A673 (cell line): ENCODE measurements at places on chromosomes 7 and 10.
A peak's percentile ranks its signal among the peaks of the same experiment; 100 is the strongest.

GRCh38 chr10:71368643-71369042, 28.1 kb upstream of the CDH23 start:
- DNase-seq, result peak; percentile 17

DNA sequence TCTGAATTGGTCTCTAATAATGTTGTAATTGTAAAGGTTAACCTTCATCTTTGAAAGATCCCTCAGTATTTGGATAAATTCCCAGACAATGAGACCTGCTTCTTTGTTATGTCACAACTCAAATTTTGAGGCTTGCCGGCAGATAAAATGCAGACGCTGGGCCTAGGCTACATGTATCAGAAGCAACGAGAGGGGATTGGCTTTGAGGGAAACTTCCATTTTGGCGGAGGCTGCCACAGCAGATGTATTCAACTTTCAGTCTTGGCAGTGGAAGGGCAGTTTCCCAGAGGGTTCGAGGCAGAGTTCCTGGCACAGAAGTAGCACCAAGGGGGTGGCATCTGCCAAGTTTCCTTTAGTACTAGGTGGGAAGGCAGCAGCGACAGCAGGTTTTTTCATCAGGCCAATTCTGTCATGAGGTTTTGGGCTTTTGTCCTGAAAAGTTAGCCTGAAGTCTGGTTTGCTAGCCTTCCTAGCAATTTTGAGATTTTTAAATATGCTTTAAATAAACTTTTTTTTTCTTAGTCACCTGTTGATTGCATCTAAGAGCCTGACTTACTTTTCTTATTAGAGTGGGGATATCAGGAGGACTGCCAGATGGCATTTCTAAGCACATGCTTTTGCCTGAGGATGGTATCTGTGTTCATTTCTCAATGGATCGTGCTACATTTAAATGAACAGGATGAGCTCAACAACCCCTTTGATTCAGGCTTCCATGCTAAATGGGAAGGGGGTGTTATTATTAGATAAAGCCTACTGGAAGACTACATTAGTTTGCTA, 89.5 kb upstream of the FAM3C start:
- DNase-seq, result no peak

- DNase-seq, result no peak
These were observed 43.8 kb downstream of the PDE6C start for GRCh38 chr10:93656155-93656554.

GRCh38 chr7:97513326-97513725, 218.6 kb upstream of the TAC1 start:
- no peak for DNase-seq

- DNase-seq, result no peak
These were observed 65.4 kb upstream of the SEM1 start for GRCh38 chr7:96775046-96775445.

DNA sequence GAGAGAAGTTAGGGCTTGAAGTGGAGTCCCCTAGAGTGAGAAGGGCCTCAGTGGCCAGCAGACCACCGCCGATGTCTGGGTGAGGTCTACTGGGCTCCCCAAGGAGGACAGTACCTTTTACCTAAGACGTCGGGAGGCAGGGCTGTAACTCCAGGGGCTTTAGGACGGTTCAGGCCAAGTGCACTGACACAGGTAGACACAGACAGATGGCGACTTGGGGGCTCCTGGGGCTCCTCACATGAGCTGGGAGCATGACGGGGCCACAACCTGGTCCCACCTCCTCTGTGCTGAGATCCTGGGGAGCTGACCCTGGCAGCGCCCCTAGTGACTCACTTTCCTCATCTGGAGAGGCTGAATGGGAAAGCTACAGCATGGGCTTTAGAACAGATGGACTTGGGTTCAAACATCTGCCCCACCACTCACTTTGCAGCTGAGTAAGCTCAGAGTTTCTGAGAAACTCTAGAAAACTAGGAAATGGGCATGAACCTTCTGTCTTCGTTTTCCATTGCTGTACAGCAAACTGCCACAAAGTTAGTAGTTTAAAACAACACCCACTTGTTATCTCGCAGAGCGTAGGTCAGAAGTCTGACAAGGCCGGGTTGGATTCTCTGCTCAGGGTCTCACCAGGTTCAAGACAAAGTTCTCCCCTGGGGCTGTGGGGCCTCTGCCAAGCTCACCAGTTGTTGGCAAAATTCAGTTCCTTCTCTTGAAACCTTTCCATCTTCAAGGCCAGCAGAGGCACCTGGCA, 4.7 kb upstream of the COMTD1 start:
- no peak for DNase-seq

- no peak for DNase-seq
These were observed 662.6 kb upstream of the IGFBP3 start for GRCh38 chr7:46583656-46584055.

DNA sequence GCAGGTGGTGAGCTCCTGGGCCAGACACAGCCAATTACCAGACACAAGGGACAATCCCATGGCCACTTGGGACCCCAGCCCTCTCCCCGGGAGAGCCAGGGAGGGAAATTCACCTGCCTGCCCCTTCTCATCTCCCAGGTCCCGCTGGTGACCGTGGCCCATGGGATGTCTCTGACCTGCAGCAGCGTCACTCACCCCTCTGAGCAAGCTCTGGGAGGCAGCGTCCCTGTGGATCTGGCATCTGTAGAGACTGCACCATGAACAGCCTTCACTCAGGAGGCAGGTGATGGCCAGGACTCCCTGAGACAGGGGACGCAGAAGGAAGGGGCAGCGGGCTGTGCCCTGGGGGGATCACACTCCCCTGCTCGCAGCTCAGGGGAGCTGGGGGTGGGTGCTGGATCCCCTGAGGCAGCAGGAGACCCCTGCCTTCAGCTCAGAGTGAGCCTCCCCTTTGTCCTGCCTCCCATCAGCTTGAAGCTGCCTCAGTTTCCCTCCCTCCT, 90.8 kb downstream of the FOXL3 start:
- DNase-seq, result no peak

GRCh38 chr7:82375129-82375528, 68.4 kb downstream of the CACNA2D1 start:
- DNase-seq, result no peak

- no peak for DNase-seq
These were observed 9.4 kb upstream of the HILPDA start for GRCh38 chr7:128446306-128446705.

DNA sequence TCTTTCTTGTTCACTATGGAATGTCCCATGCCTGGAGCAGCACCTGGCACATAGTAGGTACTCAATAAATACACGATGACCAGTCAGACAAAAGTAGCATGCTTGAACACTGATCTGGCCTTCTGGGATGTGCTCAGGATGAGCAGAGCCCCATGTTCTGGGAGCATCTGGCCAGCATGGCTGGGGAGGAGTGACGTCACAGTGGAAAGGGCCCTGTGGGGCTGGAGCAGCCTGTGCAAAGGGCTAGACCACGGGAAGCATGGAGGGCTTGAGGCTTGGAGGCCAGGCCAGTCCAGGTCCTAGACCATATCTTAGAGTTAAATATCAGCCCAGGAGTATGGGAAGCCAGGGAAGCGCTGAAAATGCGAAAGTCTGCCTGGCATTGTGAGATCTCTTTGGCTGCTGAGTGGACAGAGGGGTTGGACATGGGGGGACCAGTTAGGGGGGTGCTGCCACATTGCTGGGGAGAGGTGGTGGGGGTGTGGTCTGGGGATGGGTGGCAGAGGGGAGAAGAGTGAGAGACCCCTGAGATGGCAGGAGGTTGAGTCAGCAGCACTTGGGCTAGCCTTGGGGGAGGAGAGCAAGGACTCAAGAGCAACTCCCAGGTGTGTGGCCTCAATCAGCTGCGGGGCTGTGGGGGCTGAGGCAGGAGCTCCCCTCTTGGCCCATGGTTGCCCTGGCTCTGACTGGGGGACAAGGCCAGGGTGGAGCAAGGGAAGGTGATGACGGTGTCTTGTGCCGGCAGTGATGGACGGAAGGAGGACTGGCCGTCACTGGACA, 34.9 kb downstream of the ZCCHC24 start:
- no peak for DNase-seq

DNA sequence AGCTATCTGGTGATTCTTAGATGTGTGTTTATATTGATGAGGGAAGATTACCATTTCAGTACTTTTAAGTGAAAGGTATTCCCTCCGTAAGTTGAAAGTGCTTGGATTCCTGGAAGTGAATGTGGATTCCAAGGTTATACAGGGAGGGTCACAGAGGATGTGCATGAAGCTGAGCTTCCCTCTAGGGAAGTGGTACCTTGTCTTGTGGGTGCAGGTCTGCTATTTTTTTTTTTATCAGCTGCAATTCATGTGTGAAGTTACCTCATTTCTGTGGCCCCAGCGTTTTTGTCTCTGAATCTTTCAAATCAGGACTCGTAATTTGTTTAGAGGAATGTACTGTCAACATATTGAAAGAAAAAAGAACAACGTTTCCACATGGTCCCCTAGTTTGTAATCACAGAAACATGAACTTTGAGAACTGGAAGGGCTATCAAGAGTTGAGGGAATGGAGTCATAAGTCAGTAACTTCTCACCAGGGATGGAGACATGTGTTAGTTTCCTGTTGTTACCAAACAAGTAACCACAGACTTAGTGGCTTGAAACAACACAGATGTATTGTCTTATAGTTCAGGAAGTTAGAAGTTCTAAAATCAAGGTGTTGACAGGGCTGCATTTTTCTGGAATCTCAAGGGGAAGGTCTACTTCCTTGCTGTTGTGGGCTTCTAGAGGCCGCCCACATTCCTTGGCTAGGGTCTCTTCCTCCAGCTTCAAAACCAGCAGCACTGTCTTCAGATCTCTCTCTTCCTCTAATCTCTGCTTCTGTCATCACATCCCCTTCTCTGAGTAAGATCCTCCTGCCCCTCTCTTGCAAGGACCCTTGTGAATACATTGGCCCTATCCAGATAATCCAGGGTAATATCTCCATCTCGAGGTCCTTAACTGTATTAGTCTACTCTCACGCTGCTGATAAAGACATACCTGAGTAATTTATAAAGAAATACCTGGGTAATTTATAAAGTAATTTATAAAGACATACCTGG, 64.4 kb downstream of the RAB18 start:
- DNase-seq, result no peak

GRCh38 chr10:49644035-49644646, 30.3 kb downstream of the CHAT start:
- DNase-seq, result no peak

DNA sequence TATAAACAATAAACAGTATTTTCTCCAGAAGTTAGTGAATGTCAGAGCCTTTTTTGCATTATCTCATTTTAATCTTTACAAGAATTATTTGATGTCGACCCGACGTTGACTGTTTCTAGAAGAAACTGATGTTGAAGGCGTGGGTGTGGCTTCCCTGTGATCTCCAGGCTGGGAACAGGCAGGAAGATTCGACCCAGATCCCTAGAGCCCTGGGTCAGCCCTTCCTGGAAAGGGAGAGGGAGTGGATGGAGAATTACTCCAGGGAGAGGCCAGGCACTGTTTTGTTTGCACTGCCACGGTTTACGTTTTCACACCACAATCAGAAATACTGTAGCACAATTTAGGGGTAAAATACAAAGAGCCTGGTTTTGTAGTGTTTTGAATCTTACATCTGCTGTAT, 133.1 kb downstream of the ADARB2 start:
- no peak for DNase-seq

- no peak for DNase-seq
These were observed 18.7 kb downstream of the C10orf105 start for GRCh38 chr10:71700731-71701368.

DNA sequence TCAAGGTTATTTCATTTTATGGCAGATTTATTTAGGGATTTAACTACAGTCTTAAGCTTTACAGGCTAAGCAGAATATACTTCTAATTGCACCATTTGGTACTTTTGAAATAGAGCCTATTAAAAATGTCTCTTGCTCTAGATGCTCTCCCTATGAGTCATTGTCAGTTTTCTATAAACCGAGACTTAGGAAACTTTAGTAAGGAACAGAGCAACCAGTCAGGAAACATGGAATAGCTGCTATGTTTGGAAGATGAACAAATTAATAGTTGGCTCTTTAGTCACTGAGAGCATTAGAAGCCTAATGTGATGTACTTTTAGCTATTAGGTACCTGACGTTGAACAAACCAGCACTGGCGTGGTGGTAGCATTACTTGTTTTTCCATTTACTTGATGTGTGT, 35.3 kb downstream of the INPP5F start:
- peak; percentile 60 for DNase-seq

- no peak for DNase-seq
These were observed 31.2 kb upstream of the SH2B2 start for GRCh38 chr7:102255501-102255900.

GRCh38 chr7:100022621-100023020, 7.2 kb downstream of the ZKSCAN1 start:
- DNase-seq, result no peak

GRCh38 chr10:58963101-58963534, 213.3 kb upstream of the PHYHIPL start:
- DNase-seq, result peak; percentile 13

DNA sequence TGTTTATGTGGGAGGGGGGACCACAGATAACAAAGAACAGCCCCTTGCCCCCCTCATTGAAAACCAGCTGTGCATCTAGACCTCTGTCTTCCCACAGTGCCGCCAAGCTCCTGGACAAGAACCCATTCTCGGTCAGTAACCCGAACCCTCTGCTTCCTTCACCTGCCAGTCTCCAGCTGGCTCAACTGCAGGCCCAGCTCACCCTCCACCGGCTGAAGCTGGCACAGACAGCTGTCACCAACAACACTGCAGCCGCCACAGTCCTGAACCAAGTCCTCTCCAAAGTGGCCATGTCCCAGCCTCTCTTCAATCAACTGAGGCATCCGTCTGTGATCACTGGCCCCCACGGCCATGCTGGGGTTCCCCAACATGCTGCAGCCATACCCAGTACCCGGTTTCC, 91.0 kb upstream of the PDCD4 start:
- no peak for DNase-seq

DNA sequence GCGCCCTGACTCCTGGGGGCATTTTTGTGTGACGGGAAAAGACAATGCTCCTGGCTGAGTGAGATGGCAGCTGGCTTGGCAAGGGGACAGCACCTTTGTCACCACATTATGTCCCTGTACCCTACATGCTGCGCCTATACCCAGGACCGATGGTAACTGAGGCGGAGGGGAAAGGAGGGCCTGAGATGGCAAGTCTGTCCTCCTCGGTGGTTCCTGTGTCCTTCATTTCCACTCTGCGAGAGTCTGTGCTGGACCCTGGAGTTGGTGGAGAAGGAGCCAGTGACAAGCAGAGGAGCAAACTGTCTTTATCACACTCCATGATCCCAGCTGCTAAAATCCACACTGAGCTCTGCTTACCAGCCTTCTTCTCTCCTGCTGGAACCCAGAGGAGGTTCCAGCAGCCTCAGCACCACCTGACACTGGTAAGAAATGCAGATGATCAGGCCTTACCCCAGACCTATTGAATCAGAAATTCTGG, at the start of gene ARMS2:
Gene ARMS2, plus strand, starts transcription at position 51 of the 478 bp plus-strand sequence. Its CDS starts 75 bp downstream, at position 126.
- no peak for DNase-seq

GRCh38 chr10:48490571-48490940, 114.3 kb downstream of the ARHGAP22 start:
- DNase-seq, result no peak

DNA sequence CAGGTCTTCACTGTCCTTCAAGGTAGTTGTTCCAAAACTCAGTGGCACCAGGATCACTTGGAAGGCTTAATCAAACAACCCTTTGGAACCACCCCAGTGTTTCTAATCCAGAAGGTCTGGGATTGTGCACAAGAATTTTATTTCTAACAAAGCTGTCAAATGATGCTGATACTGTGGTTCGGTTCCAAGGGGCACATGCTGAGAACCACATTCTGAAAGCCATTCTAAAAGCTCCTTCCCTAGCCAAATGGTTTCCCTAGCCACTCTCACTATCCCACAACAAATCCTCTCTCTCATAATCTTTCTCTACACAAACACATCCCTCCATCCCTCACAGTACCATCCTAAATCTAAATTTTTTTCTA, 52.1 kb downstream of the MACC1 start:
- no peak for DNase-seq
